ENCODE measurements at places on chromosomes 13 and 19. TPM values are rescaled to one million over a fixed set of nuclear protein-coding genes. Genes with fewer than 3 reads are reported as not detected.

Gene FAM98C
- polyA plus RNA-seq, result 14.7 TPM

Gene IZUMO2
- not detected for polyA plus RNA-seq

Gene FXYD3
- polyA plus RNA-seq, result 32.9 TPM

Gene ZNF549
- 15.5 TPM for polyA plus RNA-seq

Gene CBY2
- 0.39 TPM for polyA plus RNA-seq

Gene GRIN2D
- polyA plus RNA-seq, result 0.54 TPM

Gene ZNF653
- polyA plus RNA-seq, result 9.5 TPM

Gene ZNF112
- 15.9 TPM for polyA plus RNA-seq

Gene SLITRK1
- polyA plus RNA-seq, result 0.09 TPM

Gene ADGRE2
- 0.72 TPM for polyA plus RNA-seq

Gene ZNF541
- polyA plus RNA-seq, result 0.19 TPM

Gene NLRP5
- not detected for polyA plus RNA-seq

Gene URAD
- polyA plus RNA-seq, result not detected

Gene ASF1B
- polyA plus RNA-seq, result 15.1 TPM

Gene F2RL3
- polyA plus RNA-seq, result 1.0 TPM

Gene GAPDHS
- not detected for polyA plus RNA-seq

Gene CD33
- 2.1 TPM for polyA plus RNA-seq

Gene ZNF784
- 9.1 TPM for polyA plus RNA-seq

Gene PEG3
- polyA plus RNA-seq, result 63.7 TPM

Gene RAVER1
- polyA plus RNA-seq, result 40.5 TPM

Gene CEACAM8
- 0.22 TPM for polyA plus RNA-seq

Gene ZSCAN4
- 0.09 TPM for polyA plus RNA-seq

Gene FUT3
- 0.14 TPM for polyA plus RNA-seq

Gene ANGPTL8
- 0.32 TPM for polyA plus RNA-seq

Gene TRPC4
- polyA plus RNA-seq, result 4.8 TPM

Gene SOX1
- not detected for polyA plus RNA-seq

All from left renal pelvis (tissue), 4 donors.